DND-41 (cell line): ENCODE measurements at places on chromosomes 7 and 10.

GRCh38 chr7:10343108-10343507 is 630.6 kb upstream of the PHF14 start:
- DNase-seq = no peak

DNA sequence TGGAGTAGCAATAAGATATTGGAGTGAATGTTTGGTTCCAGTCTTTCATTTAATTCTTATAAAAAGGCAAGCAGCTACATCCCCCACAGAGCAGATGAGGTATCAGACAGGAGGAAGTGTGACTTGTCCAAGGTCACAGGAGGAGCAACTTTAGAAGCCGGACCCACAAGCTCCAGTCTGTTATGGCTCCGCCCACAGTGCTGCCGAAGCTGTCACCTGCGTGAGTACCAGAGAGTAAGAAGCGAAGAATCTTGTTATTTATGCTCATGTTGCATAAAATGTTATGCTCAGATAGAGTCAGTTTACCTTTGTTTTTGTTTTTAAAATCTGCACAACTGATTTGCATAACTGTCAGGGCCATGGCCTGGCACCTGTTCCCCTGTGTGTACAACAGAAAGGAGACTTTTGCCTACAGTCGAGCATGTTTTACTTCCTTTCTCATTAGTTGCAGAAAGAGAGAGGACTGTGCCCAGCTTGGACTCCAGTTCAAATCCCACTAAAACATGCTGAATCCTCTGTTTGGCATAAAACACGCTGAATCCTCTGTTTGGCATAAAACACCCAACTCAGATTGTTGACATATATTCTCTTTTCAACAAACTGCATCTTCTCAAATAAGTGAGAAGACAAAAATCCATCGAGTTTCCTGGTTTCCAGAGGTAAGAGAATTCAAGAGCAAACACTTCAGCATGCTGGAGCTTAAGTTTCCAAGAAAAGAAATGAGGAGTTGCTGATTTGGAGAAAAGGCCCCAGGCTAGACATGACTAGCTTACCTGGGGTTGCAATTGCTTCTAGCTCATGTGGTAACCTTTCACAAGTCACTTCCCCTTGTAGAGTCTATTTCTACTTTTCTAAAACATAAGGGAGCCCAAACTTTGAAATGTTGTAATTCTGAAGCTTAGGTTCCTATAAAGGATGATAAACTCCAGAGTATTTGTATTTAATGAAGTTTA is 409.8 kb upstream of the ZMIZ1 start:
- no peak for DNase-seq

DNA sequence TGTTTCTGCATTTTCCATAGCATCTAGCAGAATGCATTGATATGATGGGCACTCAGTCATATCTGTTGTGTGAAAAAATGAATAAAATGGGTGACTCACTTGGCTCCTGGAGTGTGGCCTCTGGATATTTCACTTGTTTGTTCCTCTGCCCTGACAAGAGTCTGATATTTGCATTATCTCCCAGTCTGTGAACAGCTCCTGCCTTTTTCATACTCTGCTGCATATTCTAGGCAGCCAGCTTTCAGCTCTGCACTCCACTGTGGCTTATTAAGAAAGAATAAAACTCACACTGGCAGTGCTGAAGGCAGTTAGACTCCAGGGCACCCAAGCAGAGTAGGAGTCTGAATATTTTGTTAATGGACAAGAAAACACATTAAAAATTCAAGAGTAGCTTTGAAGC is 623.9 kb downstream of the SORCS1 start:
- no peak for DNase-seq

DNA sequence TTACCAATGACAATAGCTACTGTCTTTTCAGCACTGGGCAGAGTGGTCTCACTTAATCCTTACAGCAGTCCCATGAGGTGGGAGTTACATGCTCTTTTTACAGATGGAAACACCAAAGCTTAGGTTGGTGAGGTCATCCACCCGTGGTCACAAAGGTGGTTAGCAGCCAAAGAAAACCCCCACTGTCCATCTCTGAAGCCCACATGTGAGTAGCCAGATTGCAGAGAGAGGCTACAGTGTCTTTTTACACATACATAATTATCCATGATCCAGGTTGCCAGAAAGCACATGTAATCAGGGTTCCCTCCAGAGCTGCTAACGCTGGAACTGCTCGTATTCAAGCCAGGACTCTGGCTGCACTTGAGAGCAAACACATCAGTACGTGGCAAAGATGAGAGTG is 24.6 kb upstream of the ANKRD2 start:
- DNase-seq = no peak
